ENCODE measurements at places on chromosomes 2 and 18.

GRCh38 chr2:18074476-18074875 is 196.0 kb downstream of the KCNS3 start:
- DNase-seq, result no peak

DNA sequence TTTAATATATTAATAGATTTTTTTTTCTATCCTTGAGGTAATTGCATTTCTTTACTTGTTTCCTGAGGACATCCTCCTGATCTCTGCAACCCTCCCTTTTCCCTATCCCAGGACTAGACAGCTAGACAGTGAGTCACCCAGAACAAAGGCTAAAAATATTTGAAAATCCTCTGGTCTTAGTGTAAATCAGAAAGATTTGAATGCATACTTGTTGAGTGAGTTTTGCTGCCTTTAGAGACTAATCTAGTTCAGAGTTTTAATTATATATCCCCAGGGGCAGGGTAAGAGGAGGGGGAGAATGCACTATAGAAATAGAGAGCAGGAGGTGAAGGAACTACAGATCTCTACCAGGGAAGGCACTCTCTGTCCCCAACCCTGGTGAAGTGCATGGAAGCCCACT is 202.3 kb upstream of the TCF4 start:
- no peak for DNase-seq

DNA sequence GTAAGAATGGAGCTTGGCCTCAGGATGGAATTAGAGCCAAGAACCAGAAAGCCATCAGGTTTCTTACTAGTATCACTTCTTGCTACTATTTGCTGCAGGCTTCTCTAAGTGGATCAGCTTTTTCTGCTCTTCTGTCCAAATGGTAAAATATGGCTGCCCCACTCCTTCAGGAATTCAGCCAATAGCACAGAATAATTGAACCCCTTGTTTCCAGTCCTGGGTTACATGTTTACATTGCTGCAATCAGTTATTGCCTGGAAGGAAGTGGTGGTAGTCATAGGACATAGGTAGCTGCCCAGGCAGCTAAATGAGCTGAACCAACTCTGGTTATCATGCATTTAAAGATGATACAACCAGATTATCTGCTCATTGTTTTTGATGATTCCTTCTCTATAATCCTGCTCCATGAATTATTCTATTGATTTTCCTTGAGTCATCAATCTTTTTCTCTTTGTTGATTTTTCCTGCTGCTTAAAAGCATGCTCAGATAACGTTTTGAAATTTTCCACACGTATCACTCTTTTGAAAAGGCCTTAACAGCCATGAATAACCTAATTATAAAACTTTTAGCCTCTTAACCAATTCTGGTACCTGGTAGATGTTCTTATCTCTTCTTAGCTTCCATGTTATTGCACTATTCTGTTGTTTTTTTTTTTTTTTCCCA is 12.6 kb downstream of the AGPS start:
- DNase-seq, result no peak

DNA sequence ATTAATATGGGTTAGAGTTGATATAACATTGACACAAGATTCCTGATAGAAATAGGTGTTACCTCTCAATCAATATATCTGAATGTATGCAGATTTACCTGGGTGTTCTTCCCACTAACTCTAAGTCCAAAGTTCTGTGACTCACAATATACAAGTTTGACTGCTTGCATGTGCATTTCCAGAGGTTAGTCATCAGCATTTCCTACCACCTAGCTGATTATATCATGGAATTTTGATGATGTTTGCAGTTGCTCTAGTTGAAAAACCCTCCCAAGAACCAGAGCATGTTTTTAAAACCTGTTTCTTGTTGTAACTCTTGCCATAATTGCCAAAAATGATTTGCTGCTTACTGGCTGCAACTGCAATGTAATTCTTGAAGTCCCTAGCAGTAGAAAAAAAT is 15.0 kb upstream of the DSG1 start:
- DNase-seq, result no peak

GRCh38 chr2:201807452-201807999 is 1.2 kb downstream of the CDK15 start:
- DNase-seq, result no peak

DNA sequence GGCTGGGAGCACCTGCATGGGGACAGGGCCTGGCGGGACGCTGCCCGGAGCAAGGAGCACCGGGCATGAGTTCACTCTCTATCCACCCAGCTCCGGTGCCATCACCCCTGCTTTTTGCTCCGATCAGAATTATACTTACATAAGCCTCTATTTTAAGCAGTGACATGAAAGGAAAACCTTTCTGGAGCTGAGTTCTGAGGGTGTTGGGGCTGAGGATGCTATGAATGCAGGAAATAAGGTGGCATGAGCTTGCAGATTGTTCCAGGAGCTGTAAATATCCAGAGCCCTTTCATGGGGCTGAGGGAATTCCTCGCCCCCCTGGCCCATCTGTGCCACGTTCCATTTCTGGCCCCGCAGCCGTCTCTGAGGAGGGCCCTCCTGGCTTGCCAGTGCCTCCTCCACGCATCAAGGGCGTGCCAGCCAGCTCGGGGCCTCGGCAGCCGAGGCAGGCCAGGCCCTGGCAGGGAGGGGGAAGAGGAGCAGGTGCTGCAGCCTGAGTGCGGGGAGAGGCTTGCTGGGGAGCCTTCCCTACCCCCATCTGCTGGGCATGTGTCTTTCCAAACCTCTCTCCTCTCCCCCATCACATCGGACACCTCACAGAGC is 91.7 kb upstream of the MCFD2 start:
- DNase-seq, result no peak

GRCh38 chr2:62475172-62476011 is 30.6 kb downstream of the TMEM17 start:
- DNase-seq, result no peak

DNA sequence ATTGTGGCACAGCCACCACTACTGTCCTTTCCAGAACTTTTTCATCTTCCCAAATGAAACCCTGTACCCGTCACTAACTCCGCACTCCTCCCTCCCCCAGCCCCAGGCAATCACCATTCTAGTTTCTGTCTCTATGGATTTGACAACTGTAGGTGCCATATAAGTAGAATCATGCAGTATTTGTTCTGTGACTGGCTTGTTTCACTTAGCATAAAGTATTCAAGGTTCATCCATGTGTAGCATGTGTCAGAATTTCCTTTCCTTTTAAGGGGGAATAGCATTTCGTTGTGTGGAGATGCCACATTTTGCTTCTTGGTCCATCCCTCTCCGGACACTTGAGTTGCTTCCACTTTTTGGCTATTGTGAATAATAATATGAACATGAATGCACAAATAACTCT is 842 bp upstream of the CKAP2L start:
- DNase-seq, result no peak

DNA sequence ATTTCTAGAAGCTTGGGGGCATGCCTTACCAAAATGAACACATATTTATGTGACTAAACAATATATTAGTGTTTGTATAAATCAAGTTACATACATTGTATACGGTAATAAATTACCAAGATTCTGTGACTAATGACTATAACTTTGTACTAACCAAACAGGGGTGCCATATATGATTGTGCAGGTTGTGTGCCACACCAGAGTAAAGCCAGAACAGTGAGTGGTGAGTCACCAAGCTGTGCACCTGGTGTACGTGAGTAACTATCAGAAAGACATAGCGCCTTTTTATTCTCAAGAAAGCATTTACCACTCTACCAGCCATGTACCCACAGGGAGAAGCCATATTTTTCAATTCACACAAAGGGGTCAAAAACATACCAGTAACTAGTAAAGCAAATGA is 453.2 kb upstream of the PIK3C3 start:
- DNase-seq, result no peak

DNA sequence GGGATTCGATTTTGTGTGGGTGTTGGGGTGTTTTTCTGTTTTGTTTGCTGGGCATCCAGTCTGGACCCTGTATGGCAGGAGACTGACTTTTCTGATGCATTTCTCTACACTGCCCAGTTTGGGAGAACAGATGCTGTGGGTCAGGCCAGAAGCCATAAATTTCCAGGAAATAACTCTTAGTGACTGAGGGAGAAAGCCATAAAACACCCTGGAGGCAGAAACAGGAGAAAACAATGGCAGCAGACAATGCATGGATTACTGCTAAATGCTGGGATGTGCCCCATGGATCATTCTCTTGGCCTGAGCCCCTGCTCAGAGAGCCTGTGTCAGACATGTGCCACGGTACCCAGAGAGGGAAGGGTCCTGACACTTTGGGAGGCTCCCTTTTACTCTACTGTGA is 133.6 kb upstream of the CAPN13 start:
- DNase-seq, result no peak

- no peak for DNase-seq
These were observed 1858.7 kb upstream of the CELF4 start for GRCh38 chr18:39424261-39424660.

GRCh38 chr2:100321179-100321865 is 979 bp downstream of the LONRF2 start:
- DNase-seq, result peak; percentile 67

GRCh38 chr18:59481436-59481835 is 122.4 kb upstream of the LMAN1 start:
- no peak for DNase-seq

GRCh38 chr2:37564356-37564755 is 107.1 kb downstream of the CDC42EP3 start:
- DNase-seq, result no peak

DNA sequence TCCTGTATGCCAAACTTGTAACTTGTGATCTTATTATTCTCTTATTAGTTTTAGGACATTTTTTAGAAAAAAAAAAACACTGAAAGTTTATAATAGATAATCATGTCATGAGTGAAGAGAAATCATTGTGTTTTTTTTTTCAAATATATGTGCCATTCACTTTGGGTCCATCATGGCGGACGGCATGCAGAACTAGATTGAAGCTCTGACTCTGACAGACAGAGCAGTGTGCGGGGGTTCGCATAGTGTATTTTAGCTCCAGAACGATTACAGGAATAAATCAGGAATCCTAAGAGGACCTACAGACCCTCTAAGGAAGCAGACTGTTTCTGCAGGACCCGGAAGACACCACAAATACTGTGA is 484.4 kb upstream of the REG3G start:
- no peak for DNase-seq

DNA sequence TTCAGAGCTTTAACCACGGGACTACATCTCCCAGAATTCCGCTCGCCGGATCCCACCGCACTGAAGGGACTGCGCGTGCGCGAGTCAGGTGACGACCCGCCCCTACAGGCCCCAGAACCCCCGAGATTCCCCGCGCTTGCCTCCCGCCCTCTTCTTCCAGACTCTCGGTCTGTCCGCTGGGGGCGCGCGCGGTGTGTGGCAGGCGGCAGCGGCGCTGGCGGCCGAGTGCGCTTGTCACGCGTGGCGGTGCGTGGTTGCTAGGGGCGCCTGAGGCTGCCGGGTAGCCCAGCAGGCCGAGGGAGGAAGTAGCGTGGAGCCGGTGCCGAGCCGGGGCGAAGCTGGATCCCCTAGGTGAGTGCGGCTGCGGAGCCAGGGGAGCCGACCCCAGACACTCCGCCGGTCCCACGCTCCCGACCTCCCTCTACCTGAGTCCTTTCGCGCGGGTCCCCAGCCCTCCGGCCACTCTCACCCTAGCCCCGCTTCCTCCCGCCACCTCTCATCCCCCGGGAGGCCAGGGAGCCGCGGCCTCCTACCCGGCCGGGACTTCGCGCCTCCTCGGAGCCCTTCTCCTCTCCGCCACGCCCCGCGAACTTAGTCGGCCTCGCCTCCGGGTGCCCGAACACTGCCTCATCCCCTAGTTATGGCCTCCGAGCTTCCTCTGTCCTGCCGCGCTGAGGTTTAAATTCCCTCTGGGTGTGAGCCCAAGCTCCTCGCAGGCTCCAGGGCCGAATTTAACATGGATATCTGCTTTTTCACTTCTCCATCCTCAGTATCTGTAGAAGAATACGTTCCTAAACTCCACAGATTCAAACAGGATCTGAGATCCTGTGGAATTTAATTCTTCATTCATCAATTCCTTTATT is at the start of gene TTLL4:
TTLL4 (plus strand) TSS at position 149 of the 863 bp plus-strand sequence. CDS start 26,842 bp downstream, outside the sequence.
- peak; percentile 99 for DNase-seq

DNA sequence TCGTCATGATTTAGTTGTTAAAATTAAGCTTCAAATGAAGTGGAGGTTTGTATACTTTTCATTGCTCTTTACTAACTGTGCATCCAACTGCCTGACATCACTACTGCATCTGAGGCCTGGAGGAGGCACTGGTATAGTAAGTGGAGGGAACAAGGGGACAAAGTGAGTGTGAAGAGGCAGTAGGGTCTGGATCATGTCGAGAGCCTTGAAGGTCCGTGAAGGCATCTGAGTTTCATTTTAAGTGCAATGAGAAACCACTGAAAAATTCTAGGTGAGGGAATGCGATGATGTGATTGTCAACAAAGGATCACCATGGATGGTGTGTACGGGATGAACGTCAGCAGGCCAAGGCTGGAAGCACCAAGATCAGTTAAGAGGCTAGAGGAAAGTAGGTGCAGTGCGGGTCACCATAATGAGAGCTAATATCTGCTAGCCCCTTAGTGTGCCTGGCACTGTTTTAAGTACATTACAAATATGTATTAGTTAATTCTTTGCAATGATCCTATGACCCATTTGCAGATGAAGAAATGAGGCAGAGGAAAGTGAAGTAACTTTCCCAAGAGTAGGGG is 96.1 kb downstream of the CABYR start:
- no peak for DNase-seq

DNA sequence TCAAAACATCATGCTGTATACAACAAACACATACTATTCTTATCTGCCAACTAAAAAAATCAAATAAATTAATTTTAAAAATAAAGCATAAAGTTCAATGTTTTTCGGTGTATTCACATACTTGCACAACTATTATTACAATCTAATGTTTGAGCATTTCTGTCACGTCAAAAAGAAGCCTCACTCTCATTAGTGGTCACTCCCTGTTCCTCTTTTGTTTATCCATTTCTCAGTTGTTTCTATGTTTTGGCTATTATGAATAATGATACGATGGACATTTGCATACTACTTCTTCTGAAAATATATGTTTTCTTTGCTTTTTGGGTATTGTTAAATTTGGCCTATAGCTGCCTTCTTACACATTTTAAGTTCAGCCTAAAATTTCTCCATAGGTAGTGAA is 773.0 kb upstream of the HS6ST1 start:
- no peak for DNase-seq

DNA sequence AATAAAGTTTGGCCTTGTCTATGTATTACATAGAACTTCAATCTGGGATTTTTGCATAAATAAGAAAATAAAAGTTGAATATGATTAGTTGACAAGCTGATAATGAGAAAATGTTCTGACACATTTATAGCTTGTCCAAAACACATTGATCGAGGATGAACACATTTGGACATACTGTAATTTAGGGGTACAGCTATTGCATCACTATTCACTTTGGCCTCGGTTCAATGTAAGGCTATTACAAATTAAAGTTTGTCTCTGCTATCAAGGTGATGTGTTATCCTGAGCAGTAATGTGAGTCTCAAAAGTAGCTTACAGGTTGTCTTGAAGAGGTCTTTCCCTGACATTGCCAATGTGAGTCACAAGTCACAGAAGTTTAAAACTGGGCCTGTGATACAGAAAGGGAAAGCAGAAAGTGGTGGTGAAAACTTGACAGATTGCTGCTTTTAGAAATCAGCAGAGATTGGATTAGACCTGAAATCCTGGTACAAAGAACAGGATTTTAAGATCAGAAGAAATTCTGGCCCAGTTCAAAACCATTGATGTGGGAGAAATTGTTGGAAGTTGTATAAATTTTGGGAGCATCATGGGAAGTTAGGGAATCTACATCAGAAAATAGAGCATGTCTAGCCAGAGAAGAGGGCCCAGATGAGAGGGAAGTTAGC is 674.1 kb downstream of the NYAP2 start:
- DNase-seq, result no peak

All from progenitor cell of endocrine pancreas (in vitro differentiated cells).